ENCODE measurements at places on chromosomes 4 and X. TPM values are rescaled to one million over a fixed set of nuclear protein-coding genes. Genes with fewer than 3 reads are reported as not detected.

DNA sequence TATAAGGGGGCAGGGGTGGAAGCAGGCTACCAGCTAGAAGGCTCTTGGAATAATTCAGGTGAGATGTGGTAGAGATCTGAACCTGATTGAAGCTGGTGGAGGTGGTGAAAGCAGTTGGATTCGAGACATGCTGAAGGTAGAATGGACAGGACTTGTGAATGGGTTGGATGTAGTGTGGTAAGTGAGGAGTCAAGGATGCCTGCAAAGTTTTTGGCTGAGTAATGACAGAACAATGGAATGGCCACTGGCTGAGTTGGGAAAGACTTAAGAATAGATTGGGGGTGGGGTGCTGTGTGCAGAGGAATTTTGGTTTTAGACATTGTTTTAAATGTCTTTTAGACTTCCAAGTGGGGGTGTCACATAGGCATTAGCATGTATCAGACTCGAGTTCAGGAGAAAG is 33.5 kb downstream of the HPF1 start:
- peak; percentile 12 for DNase-seq

- DNase-seq = no peak
Measured at GRCh38 chr4:123869286-123870215, 473.0 kb downstream of the SPRY1 start.

DNA sequence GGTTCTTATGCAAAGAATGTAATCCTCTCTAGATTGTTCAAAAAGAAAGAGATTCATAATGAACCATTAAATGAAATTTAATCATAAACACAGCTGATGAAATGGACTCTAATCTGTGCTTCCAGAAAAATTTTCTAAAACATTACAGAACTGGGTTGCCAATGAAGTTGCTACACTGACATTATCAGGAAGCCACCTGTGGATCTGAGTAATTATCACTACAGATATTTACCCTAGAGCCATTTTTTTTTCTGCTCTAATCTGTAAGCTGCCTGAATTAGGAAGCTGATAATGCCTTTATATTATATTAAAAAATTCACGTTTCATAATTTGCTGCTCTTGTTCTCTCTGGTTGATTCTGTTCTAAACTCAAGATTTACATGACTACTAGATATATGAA is 380.1 kb downstream of the GRIA2 start:
- DNase-seq = no peak

DNA sequence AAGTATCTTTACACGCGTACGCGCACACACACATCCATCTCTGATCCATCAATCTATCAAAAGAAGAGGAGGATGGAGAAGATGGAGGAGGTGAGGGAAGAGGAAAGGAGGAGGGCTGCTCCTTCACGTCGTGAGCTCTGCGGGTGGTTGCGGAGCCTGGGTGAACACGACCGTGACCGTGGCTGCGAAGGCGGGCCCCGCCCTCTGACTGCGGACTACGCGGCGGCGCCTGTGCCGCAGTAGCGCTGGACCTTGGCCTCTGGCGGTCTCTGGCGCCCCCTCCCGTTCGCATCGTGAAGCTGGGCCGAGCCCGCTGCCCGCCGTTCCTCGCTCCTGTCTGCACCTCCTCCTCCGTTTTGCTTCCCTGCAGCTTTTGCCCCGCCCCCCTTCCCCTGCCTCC is 37.7 kb upstream of the ARAF start:
- peak; percentile 36 for DNase-seq

DNA sequence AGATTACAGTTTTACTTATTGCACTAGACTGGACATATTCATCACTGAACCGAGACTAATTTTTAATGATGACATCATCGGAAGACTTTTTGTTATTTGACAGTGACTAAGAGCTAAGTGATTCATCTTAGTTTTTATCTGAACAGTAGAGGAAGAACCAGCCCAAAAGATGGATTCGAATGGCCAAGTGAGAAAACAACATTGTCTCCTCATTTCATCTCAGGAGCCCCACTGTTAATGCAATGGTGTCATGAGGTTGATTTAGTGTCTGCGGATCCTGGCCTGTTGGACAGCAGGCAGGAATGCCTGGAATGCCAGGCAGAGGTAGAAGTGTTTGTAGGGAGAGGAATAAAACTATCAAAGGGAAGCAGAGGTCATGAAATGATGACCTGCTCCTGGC is 37.8 kb upstream of the HPF1 start:
- peak; percentile 59 for DNase-seq

DNA sequence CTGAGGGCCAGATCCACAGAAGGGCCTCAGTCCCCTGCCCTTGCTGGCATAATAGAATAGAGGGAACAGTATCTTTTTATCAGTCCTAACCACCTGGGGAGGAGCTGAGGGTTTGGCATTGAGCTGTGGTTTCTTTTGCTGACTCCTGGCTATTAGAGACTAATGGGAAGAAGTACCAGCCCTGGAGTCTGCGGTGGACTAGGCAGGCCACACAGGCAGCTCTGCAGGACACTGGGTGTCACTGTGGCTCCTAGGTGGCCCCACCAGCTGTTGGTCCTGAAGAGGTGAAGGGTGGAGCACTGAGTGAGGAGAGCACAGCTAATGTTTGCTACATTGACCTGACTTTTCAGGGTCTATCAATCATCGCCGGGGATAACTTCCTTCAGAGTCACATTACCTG is 52.8 kb upstream of the GPC4 start:
- DNase-seq = no peak

- no peak for DNase-seq
Measured at GRCh38 chrX:7420717-7421116, 272.8 kb upstream of the PUDP start.

GRCh38 chr4:15149839-15150592 is 147.7 kb downstream of the CPEB2 start:
- peak; percentile 49 for DNase-seq

DNA sequence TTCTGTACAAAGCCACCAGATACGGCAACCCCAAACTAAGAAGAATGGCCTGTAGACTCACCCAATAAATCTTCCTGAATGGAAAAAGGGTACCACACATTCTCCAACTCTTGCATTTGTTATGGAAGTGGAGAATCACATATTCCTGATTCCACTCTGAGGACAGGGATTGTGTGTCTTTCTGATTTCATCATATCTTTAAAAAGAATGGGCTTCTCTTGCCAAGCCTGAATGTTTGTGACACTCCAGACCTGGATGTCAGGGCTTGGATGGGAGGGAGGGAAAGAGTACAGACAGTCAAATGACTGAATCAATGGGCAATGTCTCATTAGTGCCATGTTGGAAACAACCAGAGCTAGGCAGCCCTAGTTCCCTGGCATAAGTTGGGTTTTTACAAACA is 77.4 kb downstream of the PLAC1 start:
- DNase-seq = no peak

DNA sequence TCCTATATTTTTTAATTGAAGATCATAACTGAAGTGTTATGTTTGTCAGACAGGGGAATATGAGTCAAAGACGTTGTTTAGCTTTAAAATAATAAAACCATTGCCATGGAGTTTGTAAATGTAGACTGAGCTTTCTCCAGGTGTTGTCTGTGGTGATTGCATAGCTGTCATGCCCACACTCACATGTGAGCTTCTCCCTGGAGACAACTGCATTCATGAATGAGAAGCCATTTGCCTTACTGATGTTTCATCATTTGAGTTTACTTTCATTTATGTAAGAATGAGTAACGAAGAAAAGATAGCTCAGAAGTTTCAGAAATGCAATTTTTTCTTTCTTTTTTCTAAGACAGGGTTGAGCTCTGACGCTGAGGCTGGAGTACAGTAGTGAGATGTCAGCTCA is 339.1 kb downstream of the GALNTL6 start:
- DNase-seq = no peak

DNA sequence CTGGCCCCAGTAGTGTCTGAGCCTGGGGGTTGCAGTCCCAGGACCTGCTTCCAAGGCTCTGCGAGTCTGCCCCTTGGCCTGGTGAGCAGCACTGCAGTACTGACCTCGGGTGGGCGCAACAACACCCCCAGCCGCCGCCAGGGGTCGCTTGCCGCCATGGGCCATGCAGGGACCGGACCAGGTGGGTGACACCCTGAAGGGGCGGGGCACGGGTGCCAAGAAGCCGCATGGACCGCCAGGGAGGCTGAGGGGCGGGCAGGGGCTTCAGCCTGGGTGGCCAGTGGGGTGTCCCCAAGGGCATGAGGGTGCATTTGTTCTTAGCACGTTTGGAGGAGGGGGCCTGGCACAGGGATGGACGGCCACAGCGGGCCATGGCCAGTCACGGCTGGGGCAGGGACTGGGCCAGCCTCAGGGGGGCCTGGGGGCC is 25.0 kb downstream of the TACC3 start:
- no peak for DNase-seq

GRCh38 chr4:6951880-6952381 is 42.3 kb downstream of the TBC1D14 start:
- DNase-seq = no peak

DNA sequence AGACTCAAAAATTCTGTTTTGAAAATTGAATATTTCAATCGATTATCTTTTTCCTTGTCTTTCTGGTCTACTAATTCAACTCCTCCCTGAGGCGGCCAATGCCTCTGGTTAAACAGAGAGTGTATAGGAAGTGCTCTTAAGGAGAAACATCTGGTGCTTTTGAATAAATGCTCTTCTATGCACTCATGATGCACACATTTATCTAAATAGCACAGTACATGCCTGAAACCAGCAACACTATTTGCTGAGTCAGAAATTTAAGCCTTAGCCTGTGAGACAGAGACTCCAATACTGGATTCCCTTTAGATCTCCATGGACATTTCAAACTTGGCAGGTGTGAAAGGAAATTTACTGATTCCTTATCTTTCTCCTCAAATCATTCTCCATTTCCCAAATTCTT is 118.6 kb downstream of the SLIT2 start:
- no peak for DNase-seq

DNA sequence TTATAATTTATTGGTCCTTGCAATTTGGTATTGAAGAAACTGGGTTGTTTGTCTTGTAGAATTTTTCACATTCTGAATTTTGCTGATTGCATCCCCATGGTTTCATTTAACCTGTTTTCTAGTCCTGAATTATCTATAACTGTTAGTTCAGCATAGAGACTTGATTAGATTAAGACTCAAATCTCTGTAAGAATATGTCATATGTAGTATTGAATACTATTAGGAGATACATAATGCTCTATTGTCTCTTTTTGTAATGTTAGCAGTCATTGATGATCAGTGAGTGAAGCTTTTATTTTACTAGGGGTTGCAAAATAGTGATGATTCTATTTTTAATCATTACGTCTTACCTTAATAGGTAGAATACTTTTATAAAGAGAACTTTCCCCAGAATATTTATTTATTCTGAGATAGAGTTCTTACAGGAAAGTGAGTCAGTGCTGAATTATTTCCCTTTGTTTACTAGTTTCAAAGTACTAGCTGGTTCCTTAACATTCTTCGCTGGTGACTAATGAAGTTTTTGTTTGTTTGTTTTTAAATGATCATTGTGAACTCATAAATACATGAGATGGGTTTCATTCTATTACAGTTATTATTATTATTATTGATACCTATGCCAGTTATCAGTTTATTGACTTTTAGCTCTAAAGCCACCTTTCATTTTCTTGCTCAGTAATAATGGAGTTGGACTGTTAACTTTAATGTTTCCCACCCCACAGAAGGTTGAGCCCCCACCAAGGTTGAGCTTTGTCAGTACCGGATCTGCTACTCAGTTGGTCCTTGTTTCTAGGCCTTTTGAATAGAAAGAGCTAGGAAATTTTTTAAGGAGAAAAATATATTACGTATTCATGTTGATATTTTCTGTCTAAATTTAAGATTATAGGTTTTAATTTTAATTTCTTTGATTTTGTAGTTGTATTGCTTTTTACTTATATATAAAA is 102.3 kb downstream of the LARP1B start:
- peak; percentile 37 for DNase-seq

GRCh38 chr4:174934360-174934759 is 16.2 kb downstream of the ADAM29 start:
- DNase-seq = no peak

- no peak for DNase-seq
Measured at GRCh38 chr4:142940425-142941330, 94.6 kb upstream of the INPP4B start.

- DNase-seq = no peak
Measured at GRCh38 chr4:80655662-80656061, 320.1 kb downstream of the CFAP299 start.

- peak; percentile 11 for DNase-seq
Measured at GRCh38 chr4:67332627-67333026, 212.7 kb downstream of the CENPC start.

- peak; percentile 100 for DNase-seq
Measured at GRCh38 chr4:24753519-24753918, 41.9 kb upstream of the SOD3 start.

- DNase-seq = no peak
Measured at GRCh38 chr4:124526769-124527168, 185.8 kb downstream of the ANKRD50 start.

DNA sequence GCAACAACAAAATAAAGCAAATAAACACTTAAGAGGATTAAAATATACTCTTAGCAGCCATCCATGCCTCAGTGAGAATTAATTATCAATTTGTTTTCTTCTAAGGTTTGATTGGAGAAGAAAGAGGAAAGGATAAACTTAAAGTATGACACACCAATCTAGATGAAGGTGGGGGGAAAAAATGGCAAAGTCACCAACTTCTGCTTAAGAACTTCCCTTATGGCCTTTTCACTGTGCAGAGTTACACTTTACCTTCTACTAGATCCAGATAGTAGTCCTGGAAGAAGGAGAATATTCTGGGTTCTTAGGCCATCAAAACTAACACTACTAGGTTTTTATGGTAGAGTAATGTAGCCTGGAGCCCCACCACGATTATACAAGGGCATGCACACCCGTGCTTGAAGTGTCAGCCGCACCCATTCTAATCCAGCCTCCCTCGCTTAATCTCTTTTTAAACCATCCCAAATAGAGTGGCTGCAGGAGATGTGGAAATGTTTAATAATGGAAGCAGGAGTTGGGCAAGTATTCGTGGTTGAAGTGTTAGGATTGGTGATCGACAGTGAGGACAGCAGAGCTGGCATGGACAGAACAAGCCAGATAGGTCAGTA is 14.1 kb downstream of the ENPEP start:
- DNase-seq = no peak

DNA sequence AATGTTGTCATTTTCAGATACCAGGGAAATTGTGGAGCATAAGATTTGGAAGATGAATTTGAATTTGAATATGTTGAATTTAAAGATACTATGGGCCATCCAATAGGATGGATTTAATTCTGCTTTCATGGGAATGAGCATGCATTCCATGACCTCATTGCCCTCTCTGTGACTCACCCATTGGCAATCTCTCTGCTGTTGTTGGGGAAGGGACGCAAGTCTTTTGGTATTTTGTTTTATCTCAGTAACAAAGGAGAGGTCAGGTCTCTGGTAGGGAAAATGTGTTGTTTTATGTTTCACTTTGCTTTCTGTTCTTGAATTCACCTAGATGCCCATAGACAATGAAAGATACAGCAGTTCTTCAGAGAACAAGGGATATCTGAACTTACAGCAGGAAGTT is 42.1 kb upstream of the MAGEA4 start:
- DNase-seq = peak; percentile 55

- DNase-seq = no peak
Measured at GRCh38 chr4:54687887-54688841, 30.4 kb downstream of the KIT start.

- DNase-seq = no peak
Measured at GRCh38 chr4:87152310-87153041, 67.9 kb downstream of the KLHL8 start.

- DNase-seq = peak; percentile 16
Measured at GRCh38 chrX:78168065-78168464, 28.6 kb upstream of the TAF9B start.

The SH3D19 gene
- 15.8 TPM for polyA plus RNA-seq

The SPOCK3 gene
- polyA plus RNA-seq = not detected

The TMEM31 gene
- not detected for polyA plus RNA-seq

The UCHL1 gene
- polyA plus RNA-seq = 20.2 TPM

The TMSB15A gene
- 0.83 TPM for polyA plus RNA-seq

The STBD1 gene
- 3.1 TPM for polyA plus RNA-seq

The GPC4 gene
- 1.2 TPM for polyA plus RNA-seq

The NUDT11 gene
- 13.6 TPM for polyA plus RNA-seq

The SYTL5 gene
- 0.46 TPM for polyA plus RNA-seq

All from mammary epithelial cell (primary cell).